HFFc6 (cell line): ENCODE measurements at places on chromosomes 2 and 18. TPM values are rescaled to one million over a fixed set of nuclear protein-coding genes. Genes with fewer than 3 reads are reported as not detected.
A peak's percentile ranks its signal among the peaks of the same experiment; 100 is the strongest.

DNA sequence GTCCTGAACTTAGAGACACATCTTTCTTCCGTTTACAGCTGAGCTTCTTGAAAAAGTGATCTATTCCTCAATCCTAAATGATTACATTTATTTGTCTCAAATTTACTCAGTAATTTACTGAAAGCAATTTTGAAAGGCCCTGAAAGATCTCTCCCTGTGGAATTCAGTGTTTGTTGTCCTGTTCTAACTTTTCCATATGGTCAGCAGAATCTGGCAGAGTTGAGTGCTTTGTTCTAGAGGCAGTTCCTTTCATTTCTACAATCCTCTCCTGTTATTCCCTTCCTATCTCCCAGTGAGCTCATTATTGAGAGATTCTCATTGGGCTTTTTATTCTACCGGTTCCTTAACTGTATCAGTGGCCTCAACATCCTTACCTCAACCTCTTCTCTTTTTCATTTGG is 36.5 kb upstream of the REG3G start:
- no peak for DNase-seq
- no peak overlapping the region for H3K4me3 ChIP-seq
- H3K4me1 ChIP-seq: no peaks in the 10 kb centered on the region
- no peaks in the 10 kb centered on the region; the same call in none of the 2 replicates for H3K27me3 ChIP-seq

- H3K4me1 ChIP-seq: no peaks in the 10 kb centered on the region
- no peak for DNase-seq
- no peaks in the 10 kb centered on the region for H3K36me3 ChIP-seq
- H3K4me3 ChIP-seq: no peak overlapping the region
- peaks cover 49% of the 10 kb centered on the region for H3K27me3 ChIP-seq
Observed at GRCh38 chr2:64504774-64505720, 19.1 kb upstream of the AFTPH start.

DNA sequence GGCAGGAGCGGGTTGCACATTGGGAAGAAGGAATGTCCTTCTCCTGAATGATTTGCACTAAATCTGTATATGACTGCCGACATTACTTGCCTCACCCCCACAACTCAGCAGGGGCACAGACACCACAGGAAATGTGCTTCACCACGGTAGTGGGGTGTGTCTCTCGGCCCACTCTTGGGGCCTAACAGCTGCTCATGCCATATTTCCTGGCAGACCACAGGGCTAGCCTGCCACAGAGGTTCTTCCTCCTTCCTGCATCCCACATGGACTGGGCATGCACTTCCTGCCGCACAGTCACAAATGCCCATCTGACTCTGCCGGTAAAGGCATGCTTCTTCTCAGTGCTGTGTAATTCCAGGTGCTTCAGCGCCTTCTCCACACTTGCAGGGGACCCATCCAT is 10.3 kb upstream of the PAPOLG start:
- peaks cover 6% of the 10 kb centered on the region; the same call in 1 of the 2 replicates for H3K27me3 ChIP-seq
- no peak for DNase-seq
- peaks cover 9% of the 10 kb centered on the region for H3K4me1 ChIP-seq
- H3K36me3 ChIP-seq: no peaks in the 10 kb centered on the region
- H3K4me3 ChIP-seq: no peak overlapping the region
- no peak overlapping the region for H3K27ac ChIP-seq

GRCh38 chr18:23113576-23113975 is 21.7 kb upstream of the CABLES1 start:
- no peak overlapping the region for H3K4me3 ChIP-seq
- H3K36me3 ChIP-seq: peaks cover 12% of the 10 kb centered on the region
- peaks cover 4% of the 10 kb centered on the region for H3K27me3 ChIP-seq
- no peak overlapping the region for H3K27ac ChIP-seq
- H3K4me1 ChIP-seq: peaks cover 31% of the 10 kb centered on the region
- DNase-seq: no peak

DNA sequence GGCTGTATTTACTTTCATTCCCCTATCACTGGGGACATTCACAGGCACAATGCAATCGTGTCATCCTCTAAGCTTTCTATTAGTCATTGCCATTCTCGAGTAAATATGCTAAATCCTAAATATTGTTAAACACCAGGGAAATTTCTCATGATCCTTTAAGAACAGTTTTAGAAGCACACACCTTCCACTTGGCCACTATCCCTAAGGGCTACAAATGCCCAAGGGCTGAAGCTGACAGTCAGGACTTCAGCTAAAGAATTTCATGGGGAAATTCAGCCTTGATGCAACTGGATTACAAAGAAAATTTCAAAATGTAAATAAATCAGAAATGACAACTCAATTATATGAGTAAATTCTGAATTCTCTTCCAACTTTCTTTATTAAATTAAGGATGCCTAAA is 163.1 kb upstream of the PID1 start:
- no peak for DNase-seq
- peaks cover 8% of the 10 kb centered on the region; the same call in 1 of the 2 replicates for H3K4me1 ChIP-seq
- H3K27ac ChIP-seq: no peak overlapping the region
- H3K4me3 ChIP-seq: no peak overlapping the region
- H3K27me3 ChIP-seq: peaks cover 2% of the 10 kb centered on the region; the same call in 1 of the 2 replicates
- no peaks in the 10 kb centered on the region for H3K36me3 ChIP-seq

DNA sequence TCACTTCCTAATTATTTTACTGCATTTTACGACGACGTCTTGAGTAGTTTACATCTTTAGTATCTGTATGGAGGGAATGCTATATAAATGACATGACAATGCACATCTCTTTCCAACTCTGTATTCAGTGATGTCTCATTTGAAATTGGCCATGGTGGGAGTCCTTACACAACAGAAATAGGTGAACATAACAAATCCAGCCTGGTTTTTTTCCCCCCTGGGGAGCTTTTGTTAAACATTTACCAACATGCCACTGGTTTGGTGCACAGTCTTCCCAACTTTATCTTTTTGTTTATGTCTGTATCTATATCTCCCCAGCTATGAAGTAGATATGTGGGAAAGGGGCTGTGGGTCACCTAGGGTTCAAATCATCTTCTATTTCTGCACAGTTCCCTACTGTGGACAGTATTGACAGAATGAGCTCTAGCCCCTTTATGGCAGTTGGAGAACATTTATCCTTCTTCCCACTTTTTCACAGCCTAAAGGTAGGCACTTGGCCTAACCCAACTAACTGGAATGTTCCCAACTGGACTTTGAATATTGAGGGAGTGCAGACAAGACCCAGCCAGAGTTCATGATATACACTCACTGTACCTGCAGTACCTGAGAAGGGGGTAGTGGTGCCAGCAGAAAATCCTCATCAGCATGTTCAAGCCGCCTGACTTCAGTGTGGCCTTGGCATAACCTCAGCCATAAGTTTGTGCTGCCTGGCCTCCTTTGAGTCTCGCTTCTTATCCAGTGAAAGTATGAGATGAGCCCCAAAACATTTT is 5.7 kb upstream of the RTKN start:
- no peaks in the 10 kb centered on the region for H3K36me3 ChIP-seq
- no peak overlapping the region for H3K27ac ChIP-seq
- no peak overlapping the region for H3K4me3 ChIP-seq
- no peaks in the 10 kb centered on the region; the same call in 1 of the 2 replicates for H3K27me3 ChIP-seq
- H3K4me1 ChIP-seq: peaks cover 17% of the 10 kb centered on the region

GRCh38 chr2:49123600-49123999 is 30.7 kb downstream of the FSHR start:
- H3K4me1 ChIP-seq: no peaks in the 10 kb centered on the region
- no peaks in the 10 kb centered on the region for H3K36me3 ChIP-seq
- H3K4me3 ChIP-seq: no peak overlapping the region
- DNase-seq: no peak

The CYB5A gene
- 67.6 to 83.3 TPM (median 69.0 TPM) in 3 replicates for total RNA-seq

- peak; percentile 2 for DNase-seq
- peaks cover 9% of the 10 kb centered on the region for H3K4me1 ChIP-seq
- 0 out of 2 replicates have a peak overlapping the region, but pooled peaks have one; percentile 23 for H3K27ac ChIP-seq
- no peak overlapping the region for H3K4me3 ChIP-seq
- peaks cover 13% of the 10 kb centered on the region for H3K27me3 ChIP-seq
Observed at GRCh38 chr18:12048827-12049175, 44.8 kb upstream of the ANKRD62 start.

DNA sequence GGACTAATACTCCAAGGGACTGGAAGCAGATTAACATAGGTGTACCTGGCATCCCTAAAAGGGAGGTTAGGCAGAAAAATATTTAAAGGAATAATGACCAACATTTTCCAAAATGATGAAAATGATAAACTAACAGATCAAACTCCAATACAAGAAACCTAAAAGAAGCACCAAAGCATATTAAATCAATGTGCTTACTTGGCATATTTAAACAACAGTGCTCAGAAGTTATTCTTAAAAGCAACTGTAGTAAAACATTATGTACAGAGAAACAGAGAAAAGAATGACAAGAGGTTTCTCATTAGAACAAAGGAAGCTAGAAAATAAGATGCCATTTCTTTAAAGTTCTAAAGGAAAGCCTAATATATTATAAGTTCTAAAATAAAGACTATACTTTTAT is 947.3 kb upstream of the TMEFF2 start:
- no peaks in the 10 kb centered on the region for H3K36me3 ChIP-seq
- no peak overlapping the region for H3K27ac ChIP-seq
- no peak for DNase-seq
- no peak overlapping the region for H3K4me3 ChIP-seq
- no peaks in the 10 kb centered on the region for H3K4me1 ChIP-seq
- H3K27me3 ChIP-seq: no peaks in the 10 kb centered on the region

- H3K4me3 ChIP-seq: no peak overlapping the region
- no peaks in the 10 kb centered on the region for H3K36me3 ChIP-seq
- no peaks in the 10 kb centered on the region; the same call in none of the 2 replicates for H3K27me3 ChIP-seq
- H3K27ac ChIP-seq: no peak overlapping the region
- no peak for DNase-seq
- H3K4me1 ChIP-seq: no peaks in the 10 kb centered on the region
Observed at GRCh38 chr2:31011587-31011986, 126.7 kb downstream of the GALNT14 start.

The FASTKD2 gene
- 23.6 to 26.1 TPM (median 26.0 TPM) in 3 replicates for total RNA-seq

The MGAT4A gene
- total RNA-seq: 0.24 TPM in 1 of 3 replicates, not detected in the others

- DNase-seq: no peak
- H3K4me1 ChIP-seq: no peaks in the 10 kb centered on the region; the same call in 1 of the 2 replicates
- H3K36me3 ChIP-seq: peaks cover 9% of the 10 kb centered on the region; the same call in 1 of the 2 replicates
- no peak overlapping the region for H3K27ac ChIP-seq
- H3K4me3 ChIP-seq: no peak overlapping the region
- H3K27me3 ChIP-seq: peaks cover 20% of the 10 kb centered on the region
Observed at GRCh38 chr2:121007490-121007853, 271.8 kb downstream of the GLI2 start.

The MYL12B gene
- total RNA-seq: 661 to 747 TPM (median 686 TPM) in 3 replicates

DNA sequence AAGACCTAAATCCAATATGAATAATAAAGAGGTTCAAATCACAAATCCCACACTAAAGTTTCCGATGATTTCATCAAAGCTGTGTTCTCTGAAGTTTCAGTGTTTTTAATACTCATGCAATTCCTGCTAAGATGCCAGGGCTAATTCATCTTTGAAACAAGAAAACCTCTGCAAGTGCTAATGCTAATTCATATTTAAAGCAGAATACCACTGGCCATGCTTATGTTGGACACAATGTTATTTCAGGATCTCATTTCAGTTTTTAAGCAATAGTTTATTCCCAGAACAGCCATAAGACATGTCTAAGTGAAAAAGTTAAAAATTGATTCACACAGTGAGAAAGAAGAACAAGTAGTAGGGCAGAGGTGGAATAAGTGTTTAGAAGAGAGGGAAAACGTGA is 62.8 kb downstream of the GRB14 start:
- H3K27me3 ChIP-seq: peaks cover 11% of the 10 kb centered on the region
- no peak overlapping the region for H3K4me3 ChIP-seq
- no peak overlapping the region for H3K27ac ChIP-seq
- no peaks in the 10 kb centered on the region for H3K36me3 ChIP-seq
- no peak for DNase-seq

DNA sequence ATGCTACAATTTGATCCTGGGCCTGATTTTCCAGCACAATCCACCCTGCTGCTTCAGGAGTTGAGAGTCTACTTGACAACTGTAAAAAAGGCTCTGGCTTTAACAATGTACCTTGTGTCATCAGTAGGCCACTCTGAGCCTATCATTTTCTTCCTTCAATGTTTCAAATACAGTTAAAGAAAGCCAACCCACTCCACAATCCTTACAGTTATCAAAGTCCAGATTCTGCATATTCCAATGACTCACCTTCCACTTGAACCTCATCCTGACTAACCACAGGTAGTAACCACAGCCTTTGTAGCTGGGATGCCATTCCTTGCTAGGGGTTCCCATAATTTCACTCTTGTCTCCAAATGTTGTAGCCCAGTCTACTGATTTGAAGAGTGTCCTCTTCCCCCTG is 35.5 kb upstream of the AQP4 start:
- DNase-seq: no peak
- no peak overlapping the region for H3K27ac ChIP-seq
- H3K4me1 ChIP-seq: no peaks in the 10 kb centered on the region
- no peak overlapping the region for H3K4me3 ChIP-seq
- H3K36me3 ChIP-seq: peaks cover 5% of the 10 kb centered on the region; the same call in 1 of the 2 replicates

GRCh38 chr18:48885266-48885923 is 65.4 kb downstream of the SMAD7 start:
- H3K27ac ChIP-seq: no peak overlapping the region
- H3K36me3 ChIP-seq: peaks cover 5% of the 10 kb centered on the region; the same call in 1 of the 2 replicates
- no peak for DNase-seq
- no peak overlapping the region for H3K4me3 ChIP-seq
- H3K27me3 ChIP-seq: no peaks in the 10 kb centered on the region; the same call in 1 of the 2 replicates

DNA sequence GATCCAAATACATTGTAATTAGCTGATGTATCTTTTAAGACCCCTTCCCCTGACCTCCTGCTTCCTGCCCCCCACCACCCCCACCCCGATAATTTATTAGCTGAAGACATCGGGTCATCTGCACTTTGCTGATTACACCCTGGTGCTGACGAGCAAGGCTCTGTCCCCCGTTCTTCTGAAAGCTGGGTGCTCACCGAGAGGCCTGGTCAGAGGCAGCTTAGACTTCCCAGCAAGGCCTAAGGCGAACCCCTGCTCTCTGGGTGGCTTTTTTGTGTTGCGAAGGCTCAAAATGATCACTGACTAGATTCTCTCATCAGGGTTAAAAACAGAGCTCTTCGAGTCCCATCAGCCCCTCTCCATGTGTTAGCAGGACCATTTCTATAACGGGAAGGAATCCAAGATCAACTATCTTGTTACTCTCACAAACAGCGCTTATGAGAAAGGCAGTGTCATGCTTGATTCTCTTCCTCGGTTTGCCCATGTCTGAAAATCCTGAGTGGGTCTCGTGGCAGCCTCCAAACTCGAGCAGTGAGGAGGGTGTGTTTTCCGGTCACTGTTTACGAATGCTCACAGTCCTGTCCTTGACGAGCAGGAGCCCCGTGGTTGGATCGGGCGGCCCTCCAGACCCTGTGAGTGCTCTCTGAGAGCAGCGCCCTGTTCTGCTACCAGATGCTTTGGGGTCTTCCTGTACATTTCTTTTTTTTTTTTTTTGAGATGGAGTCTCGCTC is 201.6 kb downstream of the HDAC4 start:
- no peaks in the 10 kb centered on the region for H3K4me1 ChIP-seq
- H3K4me3 ChIP-seq: no peak overlapping the region
- no peak overlapping the region for H3K27ac ChIP-seq
- H3K27me3 ChIP-seq: peaks cover 2% of the 10 kb centered on the region
- no peak for DNase-seq
- no peaks in the 10 kb centered on the region for H3K36me3 ChIP-seq

- no peak overlapping the region for H3K4me3 ChIP-seq
- no peak overlapping the region for H3K27ac ChIP-seq
- no peaks in the 10 kb centered on the region for H3K4me1 ChIP-seq
Observed at GRCh38 chr18:52694804-52695203, 354.8 kb downstream of the DCC start.
